ENCODE measurements at places on chromosomes 5 and 9. TPM values are rescaled to one million over a fixed set of nuclear protein-coding genes. Genes with fewer than 3 reads are reported as not detected.

DNA sequence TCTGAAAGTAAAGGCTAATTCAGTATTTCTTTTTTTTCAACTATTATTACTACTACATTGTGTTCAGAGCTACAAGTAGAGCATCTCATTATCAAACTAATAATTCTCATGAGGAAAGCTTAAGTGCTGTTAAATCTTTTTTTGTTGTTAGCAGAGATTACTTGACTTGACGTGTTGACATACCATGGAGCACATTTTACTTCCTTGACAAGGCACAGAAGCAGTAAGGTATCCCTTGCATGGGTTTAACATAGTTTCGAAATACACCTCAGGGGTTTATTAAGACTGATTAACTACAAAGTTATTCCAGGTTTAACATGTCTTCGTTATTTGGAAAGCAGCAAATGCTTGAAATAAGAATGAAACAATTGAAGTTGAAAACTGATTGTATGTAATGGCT lies 7.0 kb downstream of the SPDL1 start:
- DNase-seq = no peak

Gene GNA14
- 0.11 TPM for total RNA-seq

DNA sequence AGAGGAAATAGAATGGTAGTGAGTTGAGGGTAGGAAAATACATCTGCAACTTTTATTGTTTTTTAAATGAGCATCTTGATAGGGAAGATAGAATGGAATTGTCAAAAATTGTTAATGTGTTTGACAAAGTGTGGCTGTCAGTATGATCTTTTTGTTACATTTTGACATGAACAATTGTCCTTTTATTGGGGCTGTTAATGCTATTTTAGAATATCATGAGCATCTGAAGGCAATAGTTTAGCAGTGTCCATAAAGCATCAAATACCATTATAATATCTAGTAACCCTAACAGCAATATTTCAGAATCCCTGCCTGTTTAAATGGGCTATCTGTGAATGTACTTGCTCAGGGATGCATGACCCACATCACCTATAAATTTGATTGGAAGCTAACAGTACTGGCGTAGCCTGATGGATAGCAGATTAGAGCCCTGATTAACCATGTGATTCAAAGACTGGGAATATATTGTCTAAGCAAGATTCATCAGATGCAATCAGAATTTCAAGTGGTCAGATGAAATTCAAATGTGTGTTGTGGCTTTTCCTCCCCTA lies 37.8 kb downstream of the TLE4 start:
- DNase-seq = no peak

DNA sequence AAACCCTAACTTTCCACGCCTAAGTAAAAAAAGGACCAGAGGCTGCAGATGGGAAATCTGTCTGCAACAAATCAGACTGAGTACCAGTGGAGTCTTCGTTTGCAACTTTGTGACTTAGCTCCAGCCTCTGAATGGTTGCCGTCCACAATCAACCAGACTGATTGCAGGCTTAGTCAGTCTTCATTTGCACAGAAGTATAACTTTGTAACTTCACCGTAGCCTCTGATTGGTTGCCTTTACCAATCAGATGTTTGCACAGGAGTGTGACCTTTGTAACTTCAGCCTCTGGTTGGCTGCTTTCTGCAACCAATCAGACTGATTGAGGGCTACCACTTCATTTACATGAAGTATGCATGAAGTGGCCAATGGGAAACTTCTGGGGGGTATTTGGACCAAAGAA lies 53.7 kb downstream of the TGFBR1 start:
- DNase-seq = no peak

- DNase-seq = no peak
These were observed 343.2 kb downstream of the TMEM232 start for GRCh38 chr5:110383231-110383630.

All from activated T-cell treated with anti-CD3 and anti-CD28 coated beads, Interleukin-2, amount 50 U/mL, for 4 hours (primary cell).